ENCODE measurements at places on chromosomes 4 and X.

DNA sequence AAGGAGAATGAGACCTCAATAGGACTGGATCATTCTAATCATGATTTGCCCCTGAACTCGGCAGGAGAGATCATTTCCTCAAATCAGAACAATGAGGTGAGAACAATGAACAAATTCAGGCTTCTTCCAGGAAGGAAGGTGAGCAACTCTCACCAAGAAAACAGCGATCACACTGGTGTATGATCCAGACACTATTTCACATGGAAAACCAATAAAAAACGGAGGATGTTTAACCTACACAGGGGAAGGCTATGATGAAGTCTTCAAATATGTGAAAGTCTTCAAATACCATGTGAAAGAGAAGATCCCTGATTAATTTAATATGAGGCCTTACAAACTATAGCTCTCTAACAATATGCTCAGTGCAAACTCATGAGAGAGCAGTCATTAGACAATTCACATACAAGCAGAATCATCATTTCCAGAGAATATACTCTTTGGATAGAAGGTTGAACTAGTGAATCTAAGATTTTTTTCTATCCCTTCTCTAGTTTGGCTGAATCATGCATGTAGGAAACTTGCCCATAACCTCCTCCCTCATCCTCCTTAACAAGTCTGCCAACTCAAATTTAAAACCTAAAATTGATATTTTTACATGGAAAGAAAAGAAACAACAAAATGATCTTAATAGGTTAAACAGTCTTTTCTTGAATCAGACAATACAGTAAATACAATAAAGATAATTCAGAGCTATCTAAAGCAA is 122.5 kb downstream of the ADAMTS3 start:
- no peak for DNase-seq

DNA sequence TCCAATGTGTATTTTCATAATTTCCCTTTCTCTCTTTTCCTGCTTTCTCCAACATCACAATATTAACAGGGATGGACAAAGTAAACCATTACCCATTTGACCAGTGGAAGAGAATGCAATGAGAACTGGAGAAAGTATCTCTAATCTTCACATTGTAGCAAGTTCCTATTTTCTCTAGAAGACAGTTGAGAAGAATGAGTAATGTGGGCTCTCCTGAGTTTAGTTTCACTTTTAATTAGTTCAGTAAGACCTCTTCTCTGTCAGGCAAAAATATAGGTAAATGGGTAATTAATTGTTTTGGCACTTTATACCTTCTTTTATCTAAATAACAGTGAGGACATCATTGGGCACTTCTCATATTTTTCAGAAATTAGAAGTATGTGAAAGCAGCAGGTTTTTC is 602.0 kb downstream of the GLUD2 start:
- no peak for DNase-seq

GRCh38 chr4:91171217-91171616 is 1044.0 kb downstream of the CCSER1 start:
- no peak for DNase-seq

- no peak for DNase-seq
These were observed 135.2 kb upstream of the EDNRA start for GRCh38 chr4:147345662-147346061.

DNA sequence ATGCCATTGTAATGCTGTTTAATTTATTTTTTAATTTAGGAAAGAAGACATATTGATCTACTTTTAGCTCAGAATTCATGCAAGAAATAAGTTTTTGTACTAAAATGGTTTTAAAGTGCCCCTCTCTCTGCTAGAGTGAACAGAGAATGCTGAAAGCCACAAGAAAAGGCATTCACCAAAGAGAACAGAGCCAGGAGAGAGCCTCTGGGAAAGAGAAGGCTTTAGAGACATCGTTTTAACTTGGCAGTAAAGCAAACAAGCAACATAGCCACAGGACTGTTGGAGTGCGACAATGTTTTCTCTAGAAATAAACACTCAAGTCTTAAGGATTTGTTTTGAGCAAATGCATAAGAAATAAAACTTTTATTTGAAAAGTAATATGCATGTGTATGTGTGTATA is 484.1 kb upstream of the CPEB2 start:
- no peak for DNase-seq

GRCh38 chr4:145299380-145300076 is 119.1 kb upstream of the OTUD4 start:
- peak; percentile 91 for DNase-seq

DNA sequence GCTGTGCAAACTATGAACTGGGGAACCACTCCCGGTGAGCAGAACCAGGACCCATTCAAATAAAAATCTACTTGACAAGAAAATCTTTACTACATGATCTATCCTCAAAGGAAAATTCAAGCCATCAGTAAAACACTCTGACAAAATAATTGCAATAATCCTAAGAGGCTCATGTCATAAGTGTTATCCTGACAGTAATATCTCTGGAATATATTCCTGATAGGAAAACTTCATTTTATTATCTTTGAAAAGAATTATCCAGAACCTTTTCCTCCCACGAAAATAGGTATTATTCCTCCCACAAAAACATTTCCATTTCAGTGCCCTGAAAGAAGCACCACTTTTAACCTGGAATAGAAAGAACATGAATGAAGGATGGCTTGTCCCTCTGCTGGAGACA is 357.7 kb upstream of the PCDH7 start:
- DNase-seq: no peak

DNA sequence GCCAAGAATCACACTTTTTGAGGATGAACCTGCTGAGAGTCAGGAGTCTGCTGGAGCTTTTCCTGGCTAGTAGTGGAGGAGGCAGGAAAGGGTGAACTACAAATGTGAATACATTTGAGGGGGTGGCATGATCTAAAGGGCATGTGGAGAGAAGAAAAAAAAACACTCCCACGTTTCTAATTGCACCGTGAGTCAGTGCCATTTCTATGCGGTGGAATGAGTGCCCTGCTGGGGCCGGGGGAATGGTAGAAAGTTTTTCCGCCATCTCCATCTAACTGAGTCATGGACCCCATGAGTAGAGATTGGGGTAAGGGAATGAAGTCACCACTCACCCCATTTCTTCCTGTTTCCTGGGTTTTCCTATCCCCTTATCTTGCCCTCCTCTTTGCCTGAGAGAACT is 19.8 kb downstream of the BEX3 start:
- DNase-seq: no peak

DNA sequence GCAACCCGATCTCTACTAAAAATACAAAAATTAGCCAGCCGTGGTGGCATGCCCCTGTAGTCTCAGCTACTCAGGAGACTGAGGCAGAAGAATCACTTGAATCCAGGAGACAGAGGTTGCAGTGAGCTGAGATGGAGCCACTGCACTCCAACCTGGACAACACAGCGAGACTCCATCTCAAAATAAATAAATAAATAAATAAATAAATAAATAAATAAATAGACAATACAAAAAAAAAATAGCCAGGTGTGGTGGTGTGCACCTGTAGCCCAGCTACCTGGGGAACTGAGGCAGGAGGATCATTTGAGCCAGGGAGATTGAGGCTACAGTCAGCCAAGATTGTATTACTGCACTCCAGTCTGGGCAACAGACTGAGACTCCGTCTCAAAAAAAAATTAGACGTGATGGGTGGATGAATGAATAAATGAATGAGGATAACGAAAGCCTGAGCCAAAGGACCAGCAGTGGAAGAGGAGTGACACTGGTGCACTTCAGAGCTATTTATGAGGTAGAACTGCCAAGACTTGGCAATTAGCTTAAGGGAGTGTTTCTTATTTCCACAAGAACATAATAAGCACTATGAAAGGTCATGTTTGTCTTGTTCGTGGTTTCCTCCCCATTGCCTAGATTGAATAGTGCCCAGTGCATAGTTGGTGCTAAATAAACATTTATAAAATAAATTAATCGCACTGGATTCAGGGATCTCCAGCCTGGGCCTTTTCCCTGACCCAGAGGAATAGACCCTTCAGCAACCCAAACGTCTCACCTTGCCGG is 232.2 kb downstream of the IDS start:
- no peak for DNase-seq

DNA sequence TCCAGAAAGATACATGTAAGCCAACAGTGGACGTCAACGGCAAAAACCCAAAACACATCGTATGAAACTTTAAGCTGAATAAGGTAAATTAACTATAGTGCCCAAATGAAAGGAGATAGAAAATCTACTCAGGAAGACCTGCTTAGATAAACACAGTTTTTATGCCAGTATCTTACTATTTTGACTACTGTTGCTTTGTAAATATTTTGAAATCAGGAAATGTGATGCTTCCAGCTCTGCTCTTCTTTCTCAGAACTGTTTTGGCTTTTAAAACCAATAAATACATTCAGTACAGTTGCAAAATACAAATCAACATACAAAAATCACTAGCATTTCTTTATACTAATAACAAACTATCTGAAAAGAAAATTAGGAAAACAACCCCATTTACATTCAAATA is 83.8 kb downstream of the SMARCA5 start:
- DNase-seq: no peak
